ENCODE measurements at places on chromosomes 16 and 17.

GRCh38 chr16:81410643-81411293, 33.8 kb upstream of the CMIP start:
- no peaks in the 10 kb centered on the region for H3K36me3 ChIP-seq
- H3K4me1 ChIP-seq = no peaks in the 10 kb centered on the region
- no peak overlapping the region for H3K4me3 ChIP-seq

GRCh38 chr17:68299817-68300216, 8.5 kb downstream of the ARSG start:
- no peak overlapping the region for H3K27ac ChIP-seq
- H3K4me3 ChIP-seq = no peak overlapping the region
- DNase-seq = no peak
- no peaks in the 10 kb centered on the region for H3K36me3 ChIP-seq

- H3K4me3 ChIP-seq = no peak overlapping the region
- H3K4me1 ChIP-seq = no peaks in the 10 kb centered on the region
- H3K36me3 ChIP-seq = no peaks in the 10 kb centered on the region
- H3K27me3 ChIP-seq = peaks cover 43% of the 10 kb centered on the region
Observed at GRCh38 chr17:61401389-61402072, 1.9 kb downstream of the TBX2 start.

DNA sequence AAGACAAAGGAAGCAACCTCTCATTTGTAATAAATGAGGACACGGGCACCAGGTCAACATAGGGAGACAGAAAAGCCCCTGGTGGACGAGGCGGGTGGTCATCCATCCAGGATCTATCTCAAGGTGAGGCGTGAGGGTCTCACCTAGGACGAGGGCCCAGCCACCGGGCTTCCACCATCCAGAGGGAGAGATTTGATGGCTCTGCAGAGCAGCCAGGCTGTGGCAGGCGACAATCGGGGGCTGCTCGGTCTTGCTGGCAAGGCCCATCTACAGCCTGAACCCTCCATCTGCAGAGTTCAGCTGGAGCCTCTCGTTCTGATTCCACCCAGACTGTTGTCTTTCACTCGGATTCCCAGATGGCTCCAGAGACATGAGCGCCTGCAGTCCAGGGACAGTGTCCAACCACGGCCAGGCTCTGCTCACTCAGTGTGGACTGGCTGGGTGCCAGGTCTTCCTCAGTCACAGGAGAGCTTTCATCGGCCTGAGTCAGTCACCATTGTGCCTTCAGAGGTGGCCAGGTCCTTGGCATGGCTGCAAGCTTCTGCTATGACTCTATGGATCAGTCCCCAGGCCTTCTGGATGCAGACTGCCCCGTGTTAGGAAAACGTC, 5.9 kb downstream of the LITAFD start:
- no peak overlapping the region for H3K27ac ChIP-seq
- H3K27me3 ChIP-seq = no peaks in the 10 kb centered on the region
- H3K4me3 ChIP-seq = no peak overlapping the region
- peaks cover 30% of the 10 kb centered on the region for H3K4me1 ChIP-seq

GRCh38 chr17:80409626-80410025, 5.3 kb upstream of the ENDOV start:
- peaks cover 2% of the 10 kb centered on the region for H3K27me3 ChIP-seq
- DNase-seq = no peak
- no peak overlapping the region for H3K4me3 ChIP-seq
- no peaks in the 10 kb centered on the region for H3K4me1 ChIP-seq
